ENCODE measurements at places on chromosomes 7 and 10.

- no peak for DNase-seq
Measured at GRCh38 chr10:93541402-93542357, 24.8 kb upstream of the FFAR4 start.

DNA sequence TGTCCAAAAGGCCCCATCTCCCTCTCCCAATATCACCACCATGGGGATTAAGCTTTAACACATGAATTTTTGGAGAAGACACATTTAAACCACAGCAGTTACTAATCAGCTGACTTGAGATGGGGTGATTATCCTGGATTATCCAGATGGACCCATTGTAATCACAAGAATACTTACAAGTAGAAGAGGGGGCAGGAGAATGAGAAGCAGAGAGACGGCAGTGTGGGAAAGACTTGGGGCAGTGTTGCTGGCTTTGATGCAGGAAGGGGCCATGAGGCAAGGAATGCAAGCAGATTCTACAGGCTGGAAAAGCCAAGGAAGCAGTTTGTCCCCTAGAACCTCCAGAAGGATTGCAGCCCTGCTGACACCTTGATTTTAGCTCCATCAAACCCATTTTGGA, 30.7 kb upstream of the INMT start:
- no peak for DNase-seq

GRCh38 chr10:44316187-44316921, 68.5 kb downstream of the CXCL12 start:
- peak; percentile 47 for DNase-seq

DNA sequence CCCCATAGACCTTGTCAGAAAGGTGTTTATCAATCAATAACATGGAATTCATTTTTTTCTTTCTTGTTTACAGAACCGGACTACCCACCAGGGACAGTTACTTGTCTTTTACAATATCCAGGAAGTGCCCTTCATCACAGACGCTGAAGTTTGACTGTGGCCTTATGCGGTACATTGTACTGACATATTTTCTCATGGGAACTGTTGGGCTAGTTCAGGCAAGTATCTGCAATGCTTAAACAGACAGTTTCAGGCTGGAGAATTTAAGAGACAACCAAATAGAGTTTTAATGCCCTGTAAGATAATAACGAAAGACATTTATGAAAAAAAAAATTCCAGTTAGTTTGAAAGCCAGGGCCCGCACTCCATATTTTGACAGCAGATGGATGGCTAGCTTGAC, 246.4 kb downstream of the GATA3 start:
- DNase-seq, result no peak

- no peak for DNase-seq
Measured at GRCh38 chr10:83212632-83213334, 926.5 kb upstream of the GHITM start.

DNA sequence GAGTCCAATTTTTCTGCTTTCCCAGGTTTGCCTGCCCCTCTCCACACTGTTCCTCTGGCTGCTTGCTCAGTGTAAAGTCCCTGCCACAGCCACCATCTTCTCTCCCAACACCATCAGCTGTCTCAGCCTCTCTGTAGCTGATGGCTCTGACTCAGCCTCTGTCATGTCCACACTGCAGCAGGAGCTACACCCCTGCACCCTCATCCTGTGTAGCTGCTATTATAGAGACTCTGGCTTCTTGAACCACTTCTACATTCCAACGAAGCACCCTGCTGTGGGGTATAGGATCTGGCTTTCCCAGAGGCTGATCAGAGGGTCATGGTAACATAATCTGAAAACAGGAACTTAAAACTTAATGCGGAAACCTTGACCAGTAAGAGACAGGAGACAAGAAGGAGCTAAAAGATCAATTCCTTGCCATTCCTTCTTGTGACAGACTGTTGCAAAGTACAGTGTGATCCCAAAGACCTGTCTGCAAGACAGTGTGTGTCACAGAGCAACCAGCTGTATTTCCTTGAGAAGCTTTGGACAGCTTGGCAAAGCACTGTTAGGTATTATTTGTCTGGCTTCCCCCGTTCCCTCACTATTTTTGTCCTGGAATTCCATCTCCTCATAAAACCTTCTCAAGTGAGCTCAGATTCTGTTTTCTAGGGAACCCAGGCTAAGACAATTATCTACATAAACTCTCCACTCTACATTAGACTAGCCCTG, 42.3 kb downstream of the NRCAM start:
- DNase-seq, result peak; percentile 48
